ENCODE measurements at places on chromosomes 1 and 21.
A peak's percentile ranks its signal among the peaks of the same experiment; 100 is the strongest.

GRCh38 chr21:37579356-37579755 lies 212.8 kb downstream of the DYRK1A start:
- no peak for DNase-seq

DNA sequence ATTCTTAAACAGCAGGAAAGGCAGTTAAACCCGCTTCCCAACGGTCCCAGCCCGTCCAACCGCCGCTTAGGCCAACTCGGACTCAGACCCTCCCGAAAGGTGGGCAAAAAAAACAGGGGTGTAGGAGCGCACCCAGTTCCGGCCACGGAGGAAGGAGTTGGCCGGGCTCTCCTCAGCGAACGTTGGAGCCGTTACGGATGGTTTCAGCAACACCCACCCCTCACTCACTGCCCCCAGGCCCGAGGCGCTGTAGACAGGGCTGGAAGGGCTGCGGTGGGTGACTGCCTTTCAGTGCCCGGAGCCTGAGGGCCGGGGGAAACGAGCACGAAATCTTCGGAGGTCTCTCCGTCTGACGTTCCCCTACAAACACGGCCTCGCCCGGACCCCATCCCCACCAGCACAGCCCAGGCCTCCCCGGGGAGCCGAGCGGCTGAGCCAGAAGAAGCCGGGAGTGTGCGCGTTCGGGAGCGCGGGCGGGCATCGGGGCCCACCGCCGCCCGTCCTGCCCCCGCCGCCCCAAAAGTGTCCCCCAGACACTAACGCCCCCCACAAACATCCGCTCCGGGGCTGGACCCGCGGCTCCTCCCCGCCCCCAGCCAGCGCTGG lies 1.3 kb downstream of the KDM5B start:
- DNase-seq = no peak

- DNase-seq = no peak
These were observed 95.9 kb downstream of the HHIPL2 start for GRCh38 chr1:222452031-222452430.

GRCh38 chr1:51287966-51288365 lies 42.4 kb downstream of the TTC39A start:
- DNase-seq = no peak

- no peak for DNase-seq
These were observed 188.6 kb downstream of the HS2ST1 start for GRCh38 chr1:87103074-87103473.

- DNase-seq = no peak
These were observed 16.9 kb upstream of the RC3H1 start for GRCh38 chr1:174039027-174039426.

- DNase-seq = no peak
These were observed 48.0 kb upstream of the SLC19A1 start for GRCh38 chr21:45590246-45590725.

DNA sequence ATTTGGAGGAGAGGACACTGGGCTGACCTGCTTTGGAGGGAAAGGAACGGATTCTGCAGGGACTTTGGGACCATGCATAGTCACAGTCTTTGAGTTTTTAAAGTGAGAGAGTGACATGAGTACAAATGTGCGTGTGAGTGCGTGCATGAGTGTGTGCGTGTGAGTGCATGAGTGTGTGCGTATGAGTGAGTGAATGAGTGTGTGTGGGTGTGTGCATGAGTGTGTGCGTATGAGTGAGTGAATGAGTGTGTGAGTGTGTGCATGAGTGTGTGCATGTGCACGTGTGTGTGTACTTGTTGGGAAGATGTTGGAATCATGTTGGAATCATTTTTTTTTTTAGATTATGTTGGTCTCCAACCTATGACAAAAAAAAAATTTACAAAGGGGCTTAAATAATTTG lies 70.5 kb downstream of the PAX7 start:
- no peak for DNase-seq

GRCh38 chr1:92125204-92125603 lies 45.1 kb downstream of the BTBD8 start:
- DNase-seq = no peak

- no peak for DNase-seq
These were observed 338.1 kb downstream of the SMYD3 start for GRCh38 chr1:246169019-246169418.

- DNase-seq = peak; percentile 86
These were observed at the start of gene EVA1C for GRCh38 chr21:32412162-32413014. EVA1C (plus strand) TSS chr21:32412706; CDS start chr21:32412854, 148 bp downstream.

GRCh38 chr1:96782856-96783255 lies 61.3 kb downstream of the PTBP2 start:
- no peak for DNase-seq

DNA sequence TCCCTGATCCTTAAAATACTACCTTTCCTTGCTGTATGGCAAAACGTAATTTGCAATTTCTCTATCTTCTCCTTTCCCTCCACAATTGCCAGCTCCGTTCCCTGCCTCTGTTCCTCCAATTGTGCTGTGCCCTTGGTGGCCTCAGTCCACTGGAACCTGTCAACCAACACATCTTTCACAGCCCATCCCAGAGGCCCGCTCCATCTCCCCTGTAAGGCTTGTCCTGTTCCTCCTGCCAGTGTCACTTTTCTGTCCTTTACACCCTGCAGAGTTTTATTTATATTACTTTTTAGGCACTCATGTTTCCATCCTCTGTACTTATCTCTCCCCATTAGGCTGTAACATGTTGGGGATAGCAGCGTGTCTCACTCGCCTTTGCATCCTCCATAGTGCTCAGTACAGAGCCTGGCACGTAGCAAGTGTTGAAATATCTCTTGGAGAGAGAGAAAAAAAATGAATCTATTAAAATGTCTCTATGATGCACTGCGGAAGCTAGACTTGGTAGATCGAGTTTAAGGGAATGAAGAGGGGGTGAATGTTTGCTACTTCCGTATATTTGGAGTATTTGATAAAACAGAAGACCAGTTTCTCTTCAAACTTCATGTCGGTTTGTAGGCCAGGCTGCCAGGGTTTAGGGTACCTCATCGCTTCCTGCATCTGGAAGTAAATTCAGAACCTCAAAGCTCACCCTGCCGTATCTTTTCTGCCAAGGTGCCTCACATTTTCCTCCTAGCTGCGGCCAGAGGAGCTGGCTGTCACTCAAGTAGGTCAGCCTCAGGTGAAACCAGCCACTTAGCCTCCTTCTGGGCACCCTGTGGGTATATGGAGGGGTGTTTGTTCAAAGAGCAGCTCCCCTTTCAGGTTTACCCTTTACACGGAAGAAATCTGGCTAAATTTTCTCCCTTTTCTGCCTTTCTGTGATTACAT lies 303.8 kb downstream of the TM2D1 start:
- DNase-seq = no peak

- DNase-seq = no peak
These were observed 67.7 kb downstream of the PTGER3 start for GRCh38 chr1:70979881-70980280.

GRCh38 chr1:51345300-51345687 lies 14.9 kb upstream of the TTC39A start:
- DNase-seq = no peak

DNA sequence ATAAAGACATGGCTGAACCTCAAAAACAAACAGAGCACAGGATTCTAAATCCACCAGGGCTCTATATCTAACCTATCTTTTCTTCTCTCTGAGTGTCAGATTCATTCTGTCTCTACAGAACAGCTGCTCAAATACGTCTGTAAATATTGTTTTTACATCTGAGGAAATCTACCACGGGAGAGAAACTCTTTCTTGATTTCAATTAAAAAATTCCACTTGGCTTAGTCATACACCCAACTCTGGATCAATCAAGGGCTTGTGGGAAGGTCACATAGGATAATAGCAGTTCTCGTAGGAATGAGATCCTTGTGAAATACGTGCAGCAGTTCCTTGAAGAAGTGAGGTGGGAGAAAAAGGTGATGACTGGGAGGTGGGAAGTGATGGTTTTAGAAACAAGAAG lies 1355.7 kb upstream of the ADGRL2 start:
- no peak for DNase-seq

DNA sequence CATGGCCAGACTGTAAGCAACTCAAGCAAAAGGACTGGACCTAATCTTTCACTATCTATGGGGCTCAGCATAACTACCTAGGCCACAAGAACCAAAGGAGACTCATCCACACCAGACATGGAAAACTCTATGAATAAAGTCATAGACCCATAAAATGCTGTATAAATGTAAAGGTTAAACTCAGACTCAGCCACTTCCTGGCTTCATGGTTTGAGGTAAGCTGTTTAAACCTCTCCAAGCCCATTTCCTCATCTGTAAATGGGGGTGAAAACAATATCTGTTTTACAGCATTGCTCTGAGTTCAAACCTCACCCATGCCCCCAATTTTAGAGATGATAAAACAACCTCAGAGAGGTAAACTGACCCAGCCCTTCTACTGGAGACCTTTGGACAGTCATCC lies 4.0 kb upstream of the SMIM12 start:
- no peak for DNase-seq

GRCh38 chr1:214002060-214002459 lies 14.3 kb downstream of the PROX1 start:
- no peak for DNase-seq

- DNase-seq = no peak
These were observed 63.4 kb downstream of the TSEN15 start for GRCh38 chr1:184114818-184115398.

GRCh38 chr21:38303300-38303699 lies 46.5 kb downstream of the KCNJ15 start:
- DNase-seq = no peak

DNA sequence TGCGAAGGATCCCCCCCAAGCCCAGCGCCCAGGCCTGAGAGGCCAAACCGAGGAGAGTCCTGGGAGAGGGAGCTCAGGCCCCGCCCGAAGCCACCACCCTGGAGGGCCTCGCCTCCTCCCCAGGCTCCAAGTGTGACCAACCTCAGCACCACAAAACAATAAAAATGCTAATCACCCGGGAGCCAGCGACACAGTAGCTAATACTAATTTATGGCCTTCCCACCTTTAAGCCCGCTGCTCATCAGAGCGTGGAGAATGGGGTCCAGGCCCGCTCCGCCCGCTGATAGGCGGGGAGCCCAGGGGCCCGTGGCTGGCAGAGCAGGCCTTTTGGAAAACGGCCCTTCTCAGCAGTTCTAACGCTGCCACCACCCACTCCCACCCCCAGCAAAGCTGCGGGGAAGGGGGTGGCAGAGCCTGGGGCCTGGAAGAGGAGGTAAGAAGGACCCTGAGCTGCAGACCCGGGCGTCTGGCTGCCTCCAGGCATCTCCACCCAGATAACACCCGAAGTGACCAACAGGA lies 20.4 kb upstream of the TAS1R2 start:
- DNase-seq = peak; percentile 43

All from SW480 (cell line).